Cortex of kidney (tissue), 1 donor: ENCODE measurements at places on chromosomes 5 and 9.

GRCh38 chr5:139468421-139468931 lies 2.3 kb upstream of the SMIM33 start:
- no peak for DNase-seq

- DNase-seq = no peak
Observed at GRCh38 chr9:89640801-89641200, 36.0 kb downstream of the GADD45G start.

- DNase-seq = no peak
Observed at GRCh38 chr5:170464280-170465127, 39.3 kb upstream of the KCNIP1 start.

GRCh38 chr5:68435611-68436010 lies 220.1 kb downstream of the PIK3R1 start:
- DNase-seq = no peak

- no peak for DNase-seq
Observed at GRCh38 chr9:111008158-111009075, 29.9 kb downstream of the LPAR1 start.

DNA sequence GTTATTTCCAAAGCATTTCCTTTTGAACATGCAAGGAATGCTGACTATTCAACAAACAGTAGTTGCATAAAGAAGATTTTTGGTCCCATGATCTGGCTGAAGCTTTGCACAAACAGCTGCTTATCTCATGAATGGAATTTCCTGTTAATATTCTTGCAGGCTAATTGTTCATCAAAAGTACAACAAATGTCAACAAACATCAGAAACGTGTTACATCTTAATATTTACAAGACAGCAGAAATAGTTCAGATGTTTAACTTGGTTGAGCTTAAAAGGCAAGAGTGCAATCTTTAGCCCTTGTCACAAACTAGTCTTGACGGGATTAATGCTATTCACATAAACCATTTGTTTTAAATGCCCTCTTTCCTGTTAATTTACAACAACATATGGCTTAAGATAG lies 47.9 kb upstream of the BASP1 start:
- DNase-seq = no peak

- no peak for DNase-seq
Observed at GRCh38 chr9:79195879-79196278, 375.9 kb upstream of the TLE4 start.

GRCh38 chr5:146645342-146645741 lies 129.4 kb upstream of the GPR151 start:
- no peak for DNase-seq

GRCh38 chr5:10307206-10308148 lies at the start of gene CMBL:
TSS of gene CMBL (minus strand) at chr5:10307902. CDS start at chr5:10290762, 17,140 bp downstream.
- DNase-seq = no peak

DNA sequence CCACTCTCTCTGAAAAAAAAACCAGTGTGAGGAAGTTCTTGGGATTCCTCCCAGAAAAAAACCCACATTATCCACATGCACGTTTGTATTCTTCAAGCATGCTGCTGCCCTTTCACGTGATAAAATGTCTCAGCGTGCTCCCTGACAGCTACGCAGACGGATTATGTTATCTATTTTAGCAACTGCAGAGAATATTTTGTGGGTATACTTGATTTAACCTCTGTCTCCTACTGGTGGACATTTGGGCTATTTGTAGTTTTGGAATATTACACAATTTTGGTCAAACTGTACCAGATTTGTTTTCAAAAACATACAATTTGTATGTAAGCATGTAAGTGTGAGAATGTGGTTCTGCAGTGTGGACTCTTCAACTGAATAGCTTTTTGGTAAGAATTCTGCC lies 10.7 kb downstream of the PRRC2B start:
- DNase-seq = no peak
